CD8-positive, alpha-beta memory T cell (primary cell): ENCODE measurements at places on chromosomes 1 and 21.
A peak's percentile ranks its signal among the peaks of the same experiment; 100 is the strongest.

GRCh38 chr1:230907472-230908205 is 39.3 kb upstream of the C1orf198 start:
- no peak for DNase-seq

- DNase-seq, result no peak
Measured at GRCh38 chr1:5404412-5405203, 587.6 kb downstream of the NPHP4 start.

- peak; percentile 17 for DNase-seq
Measured at GRCh38 chr21:15826147-15826780, 96.5 kb downstream of the USP25 start.

GRCh38 chr1:28091043-28091781 is 2.8 kb upstream of the EYA3 start:
- DNase-seq, result peak; percentile 70

- DNase-seq, result no peak
Measured at GRCh38 chr1:89166705-89167104, 9.1 kb downstream of the GBP7 start.
